Bronchial epithelial cell (primary cell): ENCODE measurements at places on chromosomes 5 and 9. TPM values are rescaled to one million over a fixed set of nuclear protein-coding genes. Genes with fewer than 3 reads are reported as not detected.

The GNAQ gene
- total RNA-seq: 20.2 and 21.3 TPM in 2 replicates

The FOXD4 gene
- 0.26 TPM in 2 replicates for total RNA-seq

The ADAMTSL1 gene
- total RNA-seq: 0.13 and 1.6 TPM in 2 replicates

The SAPCD2 gene
- total RNA-seq: 0.26 and 1.2 TPM in 2 replicates

The SHC3 gene
- under 0.01 and 0.26 TPM in 2 replicates for total RNA-seq

The CFAP77 gene
- total RNA-seq: not detected in 2 replicates

The FOXD4L6 gene
- 0.13 TPM in 1 of 2 replicates, not detected in the other for total RNA-seq

The TMEM215 gene
- total RNA-seq: not detected in 2 replicates

The PRRX2 gene
- total RNA-seq: 0.13 TPM in 1 of 2 replicates, not detected in the other

The SHOC1 gene
- total RNA-seq: under 0.01 TPM in 2 replicates

The GFRA3 gene
- not detected in 2 replicates for total RNA-seq

The C9orf50 gene
- not detected in 2 replicates for total RNA-seq

The ASPN gene
- total RNA-seq: not detected in 2 replicates

The MEGF9 gene
- 4.7 and 5.9 TPM in 2 replicates for total RNA-seq

The PHYHD1 gene
- total RNA-seq: 1.1 and 3.8 TPM in 2 replicates

The DAPK1 gene
- total RNA-seq: 0.64 and 0.79 TPM in 2 replicates

The NXNL2 gene
- 0.26 TPM in 1 of 2 replicates, not detected in the other for total RNA-seq

GRCh38 chr5:17249029-17249634 lies 31.7 kb downstream of the BASP1 start:
- peak; percentile 98 for DNase-seq

DNA sequence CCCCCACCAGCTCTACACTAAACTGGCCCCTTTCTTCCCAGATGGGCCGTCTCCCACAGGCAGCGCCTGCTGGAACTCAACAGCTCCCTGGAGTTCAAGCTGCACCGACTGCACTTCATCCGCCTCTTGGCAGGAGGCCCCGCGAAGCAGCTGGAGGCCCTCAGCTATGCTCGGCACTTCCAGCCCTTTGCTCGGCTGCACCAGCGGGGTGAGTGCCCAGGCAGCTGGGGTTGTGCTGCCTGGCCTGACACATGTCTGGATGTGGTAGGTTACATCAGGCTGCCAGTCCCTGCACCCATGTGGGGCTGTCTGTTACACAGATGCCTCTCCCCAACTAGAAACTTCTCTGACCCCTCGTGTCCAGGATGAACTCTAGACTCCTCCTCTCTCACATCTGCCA lies 9.8 kb downstream of the NHP2 start:
- DNase-seq: no peak

DNA sequence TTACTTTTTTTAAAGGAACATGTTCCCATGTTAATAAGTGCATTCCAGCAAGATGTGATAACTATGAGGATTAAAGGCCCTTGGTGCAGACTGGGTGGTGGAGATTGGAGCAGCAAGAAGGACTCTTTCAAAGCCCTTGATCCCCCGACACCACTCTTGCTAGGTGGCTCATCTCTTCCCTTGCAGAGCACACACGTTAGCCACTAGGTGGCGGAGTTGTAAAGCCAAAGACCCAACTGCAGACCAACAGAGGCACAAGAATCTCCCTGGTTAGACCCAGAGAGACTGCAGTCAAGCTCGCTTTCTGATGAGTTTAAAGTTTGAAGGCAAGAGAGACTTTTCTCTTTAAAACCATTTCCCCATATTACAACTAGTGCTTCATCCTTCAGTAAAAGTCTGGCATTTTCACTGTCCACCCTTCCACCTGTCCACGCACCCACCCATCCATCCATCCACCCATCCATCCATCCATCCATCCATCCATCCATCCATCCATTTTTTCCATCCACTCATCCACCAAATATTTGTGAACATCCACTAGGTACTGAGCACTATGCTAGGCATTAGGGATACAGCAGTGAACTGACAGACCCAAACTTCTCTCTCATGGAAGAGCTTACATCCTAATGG lies 226.9 kb downstream of the MSX2 start:
- peak; percentile 62 for DNase-seq

DNA sequence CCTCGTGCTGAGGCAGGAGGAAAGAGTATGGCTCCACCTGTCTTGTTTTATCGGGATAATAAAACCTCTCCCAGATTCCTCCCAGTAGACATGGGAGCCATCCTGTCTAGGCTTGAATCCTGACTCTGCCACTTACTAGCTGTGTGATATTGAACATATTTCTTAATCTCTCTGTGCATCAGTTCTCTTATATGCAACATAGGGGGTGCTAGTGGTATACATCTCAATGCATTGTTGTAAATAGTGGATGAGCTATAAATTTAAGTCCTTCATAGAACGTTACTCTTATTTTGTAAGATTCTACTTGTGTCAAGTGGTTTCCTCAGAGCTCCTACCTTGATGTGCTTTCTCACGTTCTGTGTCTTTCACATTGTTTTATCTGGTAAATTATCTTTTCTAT lies 417.7 kb upstream of the POU5F2 start:
- DNase-seq: peak; percentile 18

DNA sequence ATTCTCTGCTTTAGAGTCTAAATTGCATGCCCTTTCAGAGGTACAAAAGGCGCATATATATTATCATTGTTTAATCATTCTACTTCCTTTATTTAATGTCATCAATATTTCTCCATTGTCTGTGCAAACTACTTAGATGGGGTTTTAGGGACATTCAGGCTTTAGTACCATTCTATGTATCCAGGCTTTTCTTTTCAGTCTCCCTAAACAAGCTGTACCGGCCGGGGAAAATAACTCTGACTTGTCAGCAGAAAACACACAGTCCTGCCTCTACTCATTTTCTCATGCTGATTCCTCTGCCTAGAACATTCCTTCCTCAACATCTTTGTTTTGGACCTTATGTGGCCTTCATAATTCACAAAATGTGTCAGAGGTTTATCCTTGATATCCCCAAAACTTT lies 392.1 kb upstream of the DAB2 start:
- no peak for DNase-seq

GRCh38 chr9:128634111-128634510 lies 22.5 kb downstream of the DYNC2I2 start:
- DNase-seq: no peak

GRCh38 chr5:151646334-151646733 lies 40.4 kb downstream of the SPARC start:
- DNase-seq: peak; percentile 53

GRCh38 chr9:99490729-99491128 lies 268.6 kb downstream of the SEC61B start:
- DNase-seq: no peak

- DNase-seq: peak; percentile 57
Measured at GRCh38 chr5:39072925-39073766, 1.1 kb downstream of the RICTOR start.

DNA sequence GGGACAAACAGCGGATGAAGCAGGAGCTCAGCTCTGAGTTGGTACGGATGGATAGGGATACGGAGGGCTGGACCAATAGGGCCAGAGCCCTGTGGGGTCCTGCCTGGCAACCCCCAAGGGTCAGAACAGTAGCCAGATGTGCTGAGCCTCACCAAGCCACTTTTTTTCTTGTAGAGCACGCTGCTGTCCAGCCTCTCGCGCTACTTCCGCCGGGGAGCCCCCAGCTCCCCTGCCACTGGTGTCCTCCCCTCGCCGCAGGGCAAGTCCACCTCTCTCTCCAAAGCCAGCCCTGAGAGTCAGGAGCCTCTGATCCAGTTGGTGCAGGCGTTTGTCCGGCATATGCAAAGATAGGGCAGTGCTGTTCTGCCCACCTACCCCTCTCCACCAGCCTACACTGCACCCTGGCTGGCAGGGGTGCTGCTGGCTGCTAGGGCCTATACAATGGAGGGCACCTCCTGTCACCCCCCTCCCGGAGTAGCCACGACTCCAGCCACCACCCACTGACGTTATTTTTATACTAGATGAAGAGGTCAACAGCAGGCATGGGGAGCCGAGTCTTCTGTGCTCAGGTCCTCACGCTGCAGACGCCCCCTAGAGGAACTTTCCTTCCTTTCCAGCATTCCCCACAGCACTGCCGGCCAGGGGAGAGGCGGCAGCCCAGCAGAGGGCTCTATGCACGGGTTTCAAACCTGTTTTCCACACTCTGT lies 21.6 kb downstream of the SH3GLB2 start:
- peak; percentile 55 for DNase-seq

- DNase-seq: no peak
Measured at GRCh38 chr9:90830977-90831376, 29.4 kb downstream of the SYK start.

GRCh38 chr5:31221001-31221400 lies 27.5 kb downstream of the CDH6 start:
- DNase-seq: no peak

- DNase-seq: no peak
Measured at GRCh38 chr9:104258296-104259011, 164.3 kb downstream of the SMC2 start.

DNA sequence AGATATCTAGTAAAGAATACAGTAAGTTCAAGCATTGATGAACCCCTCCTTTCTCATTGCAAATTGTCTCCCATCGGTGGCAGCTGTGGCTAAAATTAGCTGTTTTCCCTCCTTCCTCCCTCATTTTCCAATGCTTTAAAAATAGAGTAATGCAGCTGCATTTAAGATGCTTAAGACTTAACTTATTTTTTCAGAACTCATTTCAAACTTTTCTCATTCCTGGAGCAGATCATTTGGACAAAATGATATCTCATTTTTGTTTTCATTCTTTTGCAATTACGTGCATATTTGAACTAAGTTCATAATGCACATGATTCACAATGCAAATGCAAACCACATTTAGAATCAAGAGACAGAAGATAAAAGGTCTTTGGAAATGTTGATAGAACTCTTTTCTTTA lies 14.6 kb downstream of the HSPB3 start:
- DNase-seq: no peak

- DNase-seq: no peak
Measured at GRCh38 chr5:180469586-180469865, 24.7 kb upstream of the CNOT6 start.

DNA sequence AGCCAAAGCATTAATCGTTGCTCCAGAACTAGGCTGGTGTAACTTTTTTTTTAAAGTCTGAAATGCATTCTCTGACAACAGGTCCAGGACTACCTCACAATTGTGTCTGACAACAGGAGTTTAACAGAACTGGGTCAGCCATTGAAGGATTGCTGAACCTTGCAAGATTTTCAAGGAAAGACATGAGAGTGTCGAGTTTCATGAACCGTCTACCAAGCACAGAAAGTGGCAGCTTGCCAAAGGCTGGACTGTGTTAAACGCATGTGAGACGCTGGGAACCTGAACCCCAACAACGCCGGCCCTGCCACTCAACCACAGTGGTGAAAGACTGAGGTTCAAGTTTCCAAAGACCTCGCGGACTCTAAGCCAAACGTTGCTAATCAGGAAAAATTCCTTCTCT lies 79.1 kb downstream of the LHFPL2 start:
- peak; percentile 64 for DNase-seq
